ENCODE measurements at places on chromosomes 2 and 18.

GRCh38 chr2:101282980-101283379 lies 25.5 kb downstream of the RNF149 start:
- no peak for DNase-seq

DNA sequence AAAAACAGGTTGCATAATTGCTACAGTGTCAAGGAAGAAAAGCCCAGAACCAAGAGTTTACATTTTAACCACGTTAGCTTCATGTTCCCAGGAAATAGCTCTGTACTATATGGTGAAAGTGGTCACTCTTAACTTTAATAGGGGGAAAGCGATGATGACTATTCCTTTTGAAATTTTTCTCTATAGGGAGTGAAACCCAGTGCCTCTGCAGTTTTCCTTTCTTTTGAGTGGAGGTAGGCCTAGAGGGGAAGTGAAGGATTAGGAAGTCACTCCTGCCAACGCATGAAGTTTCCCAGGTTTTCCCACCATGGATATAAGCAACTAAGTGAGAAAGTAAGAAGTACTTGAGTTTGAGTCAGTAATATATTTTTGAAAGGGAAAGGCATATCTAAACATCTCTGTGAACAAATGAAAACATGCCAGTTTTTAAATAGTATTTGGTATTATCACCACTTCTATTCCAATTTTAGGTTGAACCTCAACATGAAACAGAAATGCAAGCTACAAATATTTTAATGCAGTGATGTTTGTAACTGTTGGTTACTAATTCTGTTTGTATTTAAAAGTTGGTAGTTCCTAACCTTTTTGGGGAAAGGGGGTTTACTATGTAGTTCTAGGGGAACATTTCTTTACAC lies 91.9 kb downstream of the VRK2 start:
- no peak for DNase-seq

- no peak for DNase-seq
Observed at GRCh38 chr2:142954493-142954892, 77.0 kb downstream of the KYNU start.

DNA sequence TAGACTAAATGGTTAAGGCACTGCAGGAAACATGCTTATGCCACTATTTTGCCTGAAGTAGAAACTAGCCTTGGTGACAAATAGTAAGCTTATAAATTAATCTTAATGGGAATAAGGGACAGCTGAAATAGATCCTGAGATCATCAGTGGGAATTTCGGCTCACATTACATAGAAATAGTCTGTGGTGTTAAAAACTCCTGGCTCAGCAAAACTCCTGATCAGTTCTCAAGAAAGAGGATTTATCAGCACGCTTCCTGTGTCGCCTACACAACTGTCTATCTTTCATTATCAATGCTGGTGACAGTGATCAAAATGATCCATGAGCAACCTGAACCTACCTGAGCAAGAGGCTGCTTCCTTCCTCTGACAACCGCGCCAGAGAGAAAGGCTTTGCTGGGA lies 17.0 kb upstream of the DNER start:
- DNase-seq, result no peak

DNA sequence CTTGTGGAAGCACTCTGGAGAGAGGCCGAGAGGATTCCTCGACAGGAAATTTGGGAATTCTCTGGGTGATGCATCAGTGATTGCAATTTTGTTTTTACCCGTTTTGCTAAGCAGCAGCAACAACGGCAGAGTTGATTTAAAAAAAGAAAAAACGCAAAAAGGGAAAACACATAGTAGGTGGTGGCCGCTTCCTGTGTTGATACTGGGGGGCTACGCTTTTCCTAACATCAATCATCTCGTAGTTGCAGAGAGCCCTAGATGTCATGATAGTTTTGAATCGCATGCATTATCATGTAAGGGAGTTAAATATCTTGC lies 271 bp upstream of the RBM43 start:
- no peak for DNase-seq

DNA sequence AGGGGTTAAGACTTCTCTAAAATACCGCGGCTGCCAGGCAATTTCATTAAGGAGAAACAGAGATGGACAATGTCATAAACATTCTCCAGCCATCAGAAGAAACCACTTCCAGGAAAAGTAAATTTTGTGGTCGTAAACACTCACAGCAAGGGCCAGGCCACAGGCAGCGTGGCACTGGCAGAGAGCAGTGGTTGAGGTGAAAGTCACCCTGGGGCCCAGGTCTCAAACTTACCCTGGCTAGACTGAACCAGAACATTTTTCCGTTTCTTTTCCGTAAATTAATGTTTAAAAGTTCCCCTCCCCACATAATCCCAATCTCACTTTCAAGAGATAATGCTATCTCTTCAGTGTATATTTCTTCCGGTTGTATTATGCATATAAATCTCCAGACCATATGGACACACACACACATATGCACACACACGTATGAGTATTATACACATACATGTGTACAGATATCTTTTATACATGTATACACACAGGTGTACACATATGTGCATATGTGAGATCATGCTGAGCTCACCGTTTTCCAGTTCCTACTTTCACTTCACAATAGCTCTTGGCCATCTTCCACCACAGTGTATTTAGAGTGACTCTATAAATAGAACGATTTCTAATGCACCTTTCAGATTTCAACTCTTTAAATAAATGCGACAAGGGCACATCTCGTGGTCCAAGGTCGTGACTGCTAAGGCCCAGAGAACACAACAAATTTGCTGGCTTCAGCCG lies 90.1 kb downstream of the MALT1 start:
- DNase-seq, result peak; percentile 30

- DNase-seq, result no peak
Observed at GRCh38 chr2:56040189-56040588, 116.6 kb upstream of the EFEMP1 start.

DNA sequence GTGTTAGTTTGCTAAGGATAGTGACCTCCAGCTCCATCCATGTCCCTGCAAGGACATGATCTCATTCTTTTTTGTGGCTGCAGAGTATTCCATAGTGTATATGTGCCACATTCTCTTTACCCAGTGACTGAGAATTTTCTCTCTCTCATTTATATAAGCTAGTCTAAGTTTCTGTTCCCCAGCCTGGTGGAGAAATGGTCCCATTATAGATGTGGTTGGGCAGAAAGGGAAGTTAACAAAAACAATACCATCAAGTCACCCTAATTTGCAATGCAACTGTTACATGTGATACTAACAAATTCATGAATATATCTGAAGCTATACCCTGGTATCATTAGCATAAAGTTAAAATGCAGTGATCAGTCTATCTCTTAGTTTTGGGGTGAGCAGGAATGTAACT lies 54.0 kb downstream of the DNER start:
- DNase-seq, result no peak

DNA sequence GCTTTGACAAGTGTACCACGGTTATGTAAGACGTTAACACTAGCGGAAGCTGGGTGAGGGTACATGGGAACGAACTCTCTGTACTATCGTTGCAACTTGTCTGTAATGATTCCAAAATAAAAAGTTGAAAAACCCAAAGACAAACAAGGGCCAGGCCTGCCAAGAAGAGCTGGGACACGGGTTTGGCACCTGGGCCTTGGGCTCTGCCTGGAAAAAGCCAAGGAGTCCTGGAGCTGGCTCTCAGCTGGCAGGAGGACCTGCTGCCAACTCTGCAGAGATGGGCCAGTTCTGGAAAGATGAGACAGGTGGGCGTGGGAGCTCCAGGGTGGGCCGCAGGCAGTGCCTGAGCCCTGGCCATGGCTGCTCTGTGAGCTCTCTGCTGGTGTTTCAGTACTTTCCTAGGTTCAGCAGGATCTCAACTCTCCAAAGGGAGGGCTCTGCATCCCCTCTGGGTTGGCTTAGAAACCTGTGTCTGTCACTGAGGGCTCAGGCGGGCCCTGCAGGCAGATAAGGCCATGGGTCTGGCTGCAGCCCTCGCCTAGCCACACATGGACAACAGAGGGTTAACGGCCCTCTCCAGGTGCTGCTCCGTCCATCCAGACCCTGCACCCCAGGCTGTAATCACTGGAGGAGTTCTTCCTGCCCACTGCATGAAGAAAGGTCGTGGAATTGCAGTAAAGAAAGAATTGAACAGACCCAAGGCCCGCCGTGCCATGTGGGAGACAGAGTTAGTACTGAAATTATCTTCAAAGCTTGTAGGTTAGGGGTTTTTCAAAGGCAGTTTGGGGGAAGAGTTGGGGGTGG lies 89.9 kb downstream of the RHOB start:
- DNase-seq, result no peak

DNA sequence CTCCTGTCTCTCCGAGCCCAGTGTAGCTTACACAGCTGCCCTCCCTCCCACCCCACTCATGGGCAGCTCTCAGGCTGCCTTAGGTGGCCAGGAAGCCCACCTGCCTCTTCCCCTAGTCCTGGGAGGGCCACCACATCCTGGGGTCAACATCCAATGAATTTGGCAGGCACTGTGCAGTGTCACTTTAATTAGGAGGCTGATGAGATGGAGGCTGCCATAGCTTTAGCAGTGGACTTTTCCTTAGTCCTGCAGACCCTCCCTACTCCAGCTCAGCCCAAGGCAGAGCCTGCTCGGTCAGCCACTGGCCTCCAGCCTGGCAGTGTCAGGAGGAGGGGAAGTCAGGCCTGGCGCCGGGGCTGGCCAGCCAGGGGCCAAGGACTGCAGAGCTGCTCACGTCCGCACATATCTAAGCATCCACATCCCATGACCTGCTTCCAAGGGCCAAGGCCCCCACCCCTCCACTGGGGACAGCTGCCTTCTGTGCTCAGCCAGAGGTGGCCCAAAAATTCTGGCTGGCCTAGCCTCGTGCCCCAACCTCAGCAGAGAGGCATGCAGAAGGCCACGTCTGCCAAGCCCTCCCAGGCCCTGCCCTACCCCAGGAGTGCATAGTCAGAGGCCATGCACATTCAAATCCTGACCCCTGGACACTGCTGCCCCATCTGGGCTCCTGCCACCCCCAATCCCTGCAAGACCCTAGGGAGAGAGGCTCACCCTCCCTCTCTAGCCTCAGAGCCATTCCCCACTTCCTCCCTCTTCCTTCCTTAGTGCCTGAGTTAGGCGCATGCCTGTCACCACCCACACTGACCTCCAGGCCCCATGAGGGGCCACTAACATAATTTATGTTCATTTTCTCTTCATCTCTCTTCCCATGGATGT lies 33.1 kb downstream of the ADRA2B start:
- no peak for DNase-seq

DNA sequence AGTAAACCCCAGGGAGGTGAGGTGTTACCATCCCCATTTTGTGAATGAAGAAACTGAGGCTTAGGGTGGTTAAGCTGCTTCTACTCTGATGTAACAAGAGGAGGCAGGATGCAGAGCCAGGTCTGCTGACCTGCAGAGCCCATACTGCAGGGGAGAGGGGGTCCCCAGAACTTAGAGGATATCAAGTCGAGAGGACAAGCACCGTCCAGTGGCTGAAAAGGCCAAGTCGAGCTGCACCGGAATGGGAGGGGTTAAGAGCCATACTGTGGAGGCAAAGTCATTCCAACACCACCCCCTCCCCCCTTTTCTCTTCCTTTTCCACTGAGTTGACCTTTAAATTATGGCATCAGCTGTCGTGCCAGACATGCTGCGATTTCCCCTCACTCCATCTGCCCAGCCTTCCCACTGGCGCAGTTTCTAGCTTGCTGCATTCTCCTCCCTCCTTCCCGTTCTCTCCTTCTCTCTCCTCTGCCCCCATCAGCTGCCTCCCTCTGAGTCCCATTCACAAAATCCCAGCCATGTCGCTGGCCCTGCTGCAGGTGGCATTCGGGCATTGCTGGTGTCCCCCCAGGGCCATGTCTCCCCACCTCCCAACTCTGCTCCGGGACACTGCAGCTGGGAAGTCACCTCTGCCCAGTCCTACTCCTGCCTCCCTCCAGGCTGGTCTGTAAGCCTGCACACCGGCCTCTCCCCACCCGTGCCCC lies 346.9 kb downstream of the DYSF start:
- no peak for DNase-seq

DNA sequence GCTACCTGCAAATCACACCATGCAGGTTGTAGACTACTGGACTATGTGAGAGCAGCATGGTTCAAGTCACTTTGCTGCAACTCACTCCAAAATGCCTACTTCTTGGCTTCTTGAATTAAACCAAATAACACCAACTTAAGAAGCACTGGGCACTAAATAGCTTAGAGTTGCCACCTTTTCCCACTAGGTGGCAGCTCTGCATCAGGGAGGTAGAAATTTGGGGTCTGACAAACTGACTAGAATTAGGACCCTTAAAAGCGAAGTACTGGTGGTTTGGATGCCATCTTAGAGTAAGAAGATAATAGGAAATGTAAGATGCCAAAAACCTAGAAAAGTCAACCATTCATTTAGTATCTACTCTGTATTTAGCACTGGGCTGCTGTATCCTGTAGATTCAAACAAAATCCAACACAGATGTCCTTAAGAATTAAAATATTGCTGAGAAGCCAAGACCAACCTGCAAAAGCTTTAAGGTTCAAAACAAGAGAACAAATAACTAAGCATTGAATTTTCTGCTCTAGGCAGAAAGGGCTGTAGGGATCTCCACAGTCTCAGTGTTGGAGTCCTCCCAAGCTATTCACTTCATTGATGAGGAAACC lies 65.5 kb downstream of the CCBE1 start:
- DNase-seq, result no peak

GRCh38 chr18:58805467-58806187 lies 59.0 kb upstream of the ZNF532 start:
- no peak for DNase-seq

GRCh38 chr18:77003316-77003715 lies 129.3 kb downstream of the MBP start:
- DNase-seq, result no peak

GRCh38 chr2:30705711-30706533 lies 101.3 kb downstream of the CAPN13 start:
- no peak for DNase-seq

GRCh38 chr2:24682304-24682703 lies 110.9 kb downstream of the PTRHD1 start:
- no peak for DNase-seq

GRCh38 chr2:147913701-147914480 lies 69.1 kb downstream of the ACVR2A start:
- no peak for DNase-seq

DNA sequence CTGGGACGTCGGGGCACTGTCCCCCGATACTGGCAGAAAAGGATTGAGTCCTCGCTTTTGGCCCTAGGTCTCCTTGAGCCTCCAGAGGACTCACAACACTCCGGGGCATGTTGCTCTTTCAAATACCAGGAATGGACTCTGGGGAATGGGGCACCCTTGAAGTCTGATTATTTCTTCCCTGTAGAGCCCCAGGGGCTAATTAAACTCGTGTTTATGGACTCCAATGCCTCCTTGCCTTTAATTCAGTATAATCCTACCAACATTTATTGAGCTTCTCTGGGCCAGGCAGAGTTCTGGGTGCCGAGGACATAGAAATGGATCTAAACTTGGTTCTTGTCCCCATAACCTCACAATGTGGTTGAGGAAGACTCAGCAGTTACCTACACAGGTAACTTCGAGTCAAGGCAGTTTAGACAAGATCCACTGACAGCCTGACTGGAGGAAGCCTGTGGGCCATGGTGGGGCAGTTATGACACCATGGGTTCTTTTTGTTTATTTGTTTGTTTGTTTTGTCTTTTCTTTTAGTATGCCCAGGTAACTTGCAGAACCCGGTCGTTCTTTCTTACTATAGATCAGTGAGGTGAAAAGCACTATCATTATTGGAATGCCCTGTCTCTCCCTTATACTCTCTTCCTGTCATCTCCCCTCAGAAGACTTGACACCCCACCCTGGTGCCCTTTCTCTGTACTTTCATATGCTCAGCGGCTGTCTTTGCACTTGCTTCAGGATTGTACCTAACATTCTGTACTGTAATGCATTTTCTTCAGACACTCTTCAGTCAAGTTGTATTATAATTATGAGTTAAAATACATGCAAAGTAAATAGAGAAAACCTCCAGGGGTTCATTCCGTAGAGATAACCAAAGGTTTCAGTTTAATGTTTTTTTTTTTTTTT lies 3.2 kb downstream of the CFLAR start:
- DNase-seq, result no peak

Measured in GM18507 (cell line).